BJ (cell line): ENCODE measurements at places on chromosomes 12 and 14.

GRCh38 chr12:92297932-92298696 lies 152.5 kb upstream of the BTG1 start:
- DNase-seq: peak; percentile 69

GRCh38 chr12:11891346-11891745 lies 179.4 kb upstream of the BCL2L14 start:
- no peak for DNase-seq

DNA sequence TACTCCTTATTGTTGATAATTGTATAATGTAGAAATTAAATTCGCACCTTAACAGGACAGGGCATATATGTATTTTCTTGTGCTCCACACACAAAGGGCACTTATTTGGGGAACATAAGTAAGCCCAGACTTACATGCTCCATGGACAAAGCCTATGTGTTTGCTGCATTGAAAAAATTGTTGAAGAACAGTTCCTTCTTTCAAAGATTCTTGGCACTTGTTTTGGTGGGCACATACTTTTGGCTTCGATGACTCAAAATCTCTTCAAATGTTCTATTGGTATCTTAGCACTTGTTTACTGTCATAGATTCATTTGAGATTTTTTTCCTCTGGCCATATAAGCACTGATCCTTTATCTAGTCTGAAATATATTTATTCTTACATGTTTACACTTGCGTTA lies 1.4 kb upstream of the MAP4K5 start:
- DNase-seq: no peak

- DNase-seq: no peak
Measured at GRCh38 chr14:77319422-77319821, 1.3 kb downstream of the POMT2 start.

DNA sequence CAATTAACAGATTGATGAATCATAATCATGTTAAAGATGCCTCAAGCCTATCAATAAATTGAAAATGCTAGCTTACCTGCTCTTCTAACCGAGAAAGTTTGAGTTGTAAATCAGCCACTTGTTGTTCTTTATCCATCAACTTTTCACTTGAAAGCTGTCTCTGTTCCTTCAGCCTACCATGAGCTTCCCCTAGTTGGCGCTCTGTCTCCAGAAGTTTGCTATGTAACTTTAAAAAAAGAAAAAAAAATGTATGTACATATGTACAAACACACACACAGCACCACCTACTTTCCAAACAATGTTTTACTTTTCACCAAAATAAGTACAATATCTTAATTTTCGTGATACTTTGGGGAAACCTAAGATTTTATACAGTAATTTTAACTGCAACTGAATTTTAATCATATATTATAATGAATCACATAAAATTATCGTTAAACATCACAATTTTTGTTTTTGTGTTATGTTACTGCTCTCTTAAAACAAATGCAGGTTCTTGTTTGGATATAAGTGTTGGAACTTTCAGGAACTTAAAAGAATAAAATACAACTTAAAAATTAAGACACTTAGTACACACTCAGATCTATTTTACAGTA lies 101.2 kb downstream of the EEA1 start:
- DNase-seq: no peak
